ENCODE measurements at places on chromosomes 5 and 9.

- H3K4me1 ChIP-seq: no peaks in the 10 kb centered on the region
- no peaks in the 10 kb centered on the region for H3K27me3 ChIP-seq
- H3K27ac ChIP-seq: no peak overlapping the region
- no peak for DNase-seq
- no peak overlapping the region for H3K4me3 ChIP-seq
These were observed 16.1 kb upstream of the MARCHF3 start for GRCh38 chr5:127046343-127047072.

DNA sequence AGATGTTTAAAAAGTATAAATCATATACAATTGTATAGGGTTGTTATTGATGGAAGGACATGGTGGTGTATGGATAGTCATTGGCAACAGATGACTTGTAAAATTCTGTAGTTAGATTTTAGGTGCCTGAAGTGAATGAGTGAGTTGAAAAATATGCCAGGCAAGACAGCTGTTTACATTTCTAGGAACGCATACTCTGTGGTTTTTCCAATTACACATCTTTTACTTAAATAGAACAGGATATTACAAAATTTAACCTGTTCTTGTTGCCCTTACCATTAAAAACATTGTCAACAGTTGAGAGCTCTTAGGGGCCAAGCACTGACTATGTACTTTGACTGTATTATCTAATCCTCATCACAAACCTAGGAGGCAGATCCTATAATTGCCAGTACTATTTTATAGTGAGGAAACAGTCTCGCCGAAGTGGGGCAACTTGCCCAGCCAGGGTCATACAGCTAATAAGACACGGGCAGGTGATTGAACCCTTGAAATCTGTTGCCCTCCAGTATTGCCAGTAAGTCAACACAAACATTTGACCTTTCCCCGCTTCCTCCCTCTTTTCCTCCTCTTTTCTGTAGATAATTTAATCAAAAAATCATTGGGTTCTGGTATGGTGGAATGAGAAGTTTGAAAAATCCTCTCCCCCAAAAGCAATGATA lies 88.6 kb downstream of the MACROH2A1 start:
- H3K27ac ChIP-seq: no peak overlapping the region
- H3K4me3 ChIP-seq: no peak overlapping the region
- peaks cover 13% of the 10 kb centered on the region for H3K4me1 ChIP-seq
- no peak for DNase-seq

DNA sequence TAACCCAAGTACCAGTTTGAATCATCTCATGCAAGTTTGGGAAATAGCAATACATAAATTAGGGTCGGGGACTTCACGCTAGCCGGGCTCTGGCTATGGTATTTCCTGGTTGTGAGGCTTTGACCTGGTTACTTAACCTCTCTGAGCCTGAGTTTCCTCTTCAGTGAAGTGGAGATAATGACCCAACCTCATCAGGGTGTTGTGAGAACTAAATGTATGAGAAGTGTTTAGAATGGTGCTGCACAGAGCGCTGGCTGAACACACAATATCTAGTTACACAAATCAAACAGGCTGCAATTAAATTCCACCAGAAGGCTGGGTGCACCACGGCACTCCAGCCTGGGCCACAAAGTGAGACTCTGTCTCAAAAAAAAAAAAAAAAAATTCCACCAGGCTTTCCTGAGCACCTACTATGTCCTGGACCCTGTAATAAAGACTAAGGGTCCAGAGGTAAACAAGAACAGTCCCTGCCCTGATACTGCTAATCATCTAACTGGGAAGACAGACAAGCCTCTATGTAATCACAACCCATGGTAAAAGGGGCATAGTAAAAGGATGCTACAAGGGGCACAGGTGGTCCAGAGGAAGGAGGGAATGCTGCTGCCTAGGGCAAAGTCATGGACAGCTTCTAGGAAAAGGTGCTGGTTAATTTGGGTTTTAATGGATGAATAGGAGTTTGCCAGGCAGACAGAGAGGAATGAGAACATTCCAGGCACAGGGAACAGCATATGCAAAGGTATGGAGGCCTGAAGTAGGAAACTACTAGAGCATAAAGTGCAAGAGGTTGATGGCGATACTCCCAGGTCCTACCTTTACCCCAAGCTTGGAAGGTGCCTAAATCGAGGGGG lies 27.7 kb downstream of the DUSP1 start:
- H3K4me1 ChIP-seq: no peaks in the 10 kb centered on the region
- H3K36me3 ChIP-seq: no peaks in the 10 kb centered on the region
- no peak overlapping the region for H3K4me3 ChIP-seq
- DNase-seq: no peak
- no peaks in the 10 kb centered on the region for H3K27me3 ChIP-seq

DNA sequence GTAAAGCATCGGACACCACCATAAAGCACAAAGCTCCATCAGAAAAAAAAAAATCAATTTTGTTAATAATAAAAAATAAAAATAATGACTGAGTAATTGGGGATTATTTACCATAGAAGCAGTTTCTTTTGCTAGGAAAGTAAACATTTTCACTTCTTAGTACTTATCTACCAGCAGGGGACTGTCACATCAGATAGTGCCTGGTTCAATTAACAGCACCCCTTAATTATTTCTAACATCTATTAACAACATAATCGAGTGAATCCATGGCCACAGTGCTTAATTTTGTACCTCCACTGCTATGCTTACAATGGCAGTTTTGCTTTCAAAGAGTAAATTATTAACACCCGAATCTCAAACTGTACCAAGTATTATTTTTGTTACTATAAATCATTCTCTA lies 221.7 kb downstream of the SMARCA2 start:
- H3K36me3 ChIP-seq: no peaks in the 10 kb centered on the region
- no peak overlapping the region for H3K4me3 ChIP-seq
- no peaks in the 10 kb centered on the region for H3K27me3 ChIP-seq

- no peak for DNase-seq
- no peaks in the 10 kb centered on the region for H3K36me3 ChIP-seq
- H3K4me3 ChIP-seq: no peak overlapping the region
- peaks cover 2% of the 10 kb centered on the region for H3K27me3 ChIP-seq
- no peak overlapping the region for H3K27ac ChIP-seq
These were observed 3.4 kb upstream of the CCIN start for GRCh38 chr9:36165826-36166167.

DNA sequence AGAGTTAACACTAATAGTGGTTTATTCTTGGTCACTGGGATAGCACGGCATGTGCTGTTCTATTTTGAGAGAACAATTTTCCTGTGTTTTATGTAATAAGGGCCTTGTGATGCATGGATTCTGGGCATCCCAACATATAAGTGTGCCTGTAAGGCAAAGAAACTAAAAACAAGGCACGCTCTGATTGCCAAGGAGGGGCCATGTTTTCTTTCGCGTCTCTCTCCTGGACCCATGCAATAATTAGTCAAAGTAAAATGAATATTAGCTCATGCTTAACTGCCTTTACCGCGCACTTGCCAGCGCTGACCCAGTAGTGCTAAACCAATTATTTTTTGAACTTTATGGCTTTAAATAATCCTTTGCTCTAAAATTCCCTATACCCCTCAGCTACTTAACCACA lies 140.9 kb downstream of the PSAT1 start:
- DNase-seq: no peak
- peaks cover 46% of the 10 kb centered on the region for H3K4me1 ChIP-seq
- H3K27ac ChIP-seq: no peak overlapping the region
- H3K27me3 ChIP-seq: peaks cover 10% of the 10 kb centered on the region
- H3K4me3 ChIP-seq: no peak overlapping the region

GRCh38 chr9:18786911-18787650 lies 245.9 kb downstream of the SAXO1 start:
- no peak overlapping the region for H3K4me3 ChIP-seq
- no peaks in the 10 kb centered on the region for H3K4me1 ChIP-seq

DNA sequence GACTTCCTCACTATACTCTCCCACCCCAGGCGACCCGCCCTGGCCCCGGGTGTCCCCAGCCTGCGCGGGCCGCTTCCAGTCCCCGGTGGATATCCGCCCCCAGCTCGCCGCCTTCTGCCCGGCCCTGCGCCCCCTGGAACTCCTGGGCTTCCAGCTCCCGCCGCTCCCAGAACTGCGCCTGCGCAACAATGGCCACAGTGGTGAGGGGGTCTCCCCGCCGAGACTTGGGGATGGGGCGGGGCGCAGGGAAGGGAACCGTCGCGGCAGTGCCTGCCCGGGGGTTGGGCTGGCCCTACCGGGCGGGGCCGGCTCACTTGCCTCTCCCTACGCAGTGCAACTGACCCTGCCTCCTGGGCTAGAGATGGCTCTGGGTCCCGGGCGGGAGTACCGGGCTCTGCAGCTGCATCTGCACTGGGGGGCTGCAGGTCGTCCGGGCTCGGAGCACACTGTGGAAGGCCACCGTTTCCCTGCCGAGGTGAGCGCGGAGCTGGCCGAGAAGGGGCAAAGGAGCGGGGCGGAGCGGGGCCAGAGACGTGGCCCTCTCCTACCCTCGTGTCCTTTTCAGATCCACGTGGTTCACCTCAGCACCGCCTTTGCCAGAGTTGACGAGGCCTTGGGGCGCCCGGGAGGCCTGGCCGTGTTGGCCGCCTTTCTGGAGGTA lies 2.1 kb downstream of the CA9 start:
- H3K27me3 ChIP-seq: peaks cover 8% of the 10 kb centered on the region
- peaks cover 11% of the 10 kb centered on the region for H3K4me1 ChIP-seq
- no peak overlapping the region for H3K27ac ChIP-seq
- peak; percentile 90 for DNase-seq

All from neural crest cell (in vitro differentiated cells).